ENCODE measurements at places on chromosomes 12 and 14.

DNA sequence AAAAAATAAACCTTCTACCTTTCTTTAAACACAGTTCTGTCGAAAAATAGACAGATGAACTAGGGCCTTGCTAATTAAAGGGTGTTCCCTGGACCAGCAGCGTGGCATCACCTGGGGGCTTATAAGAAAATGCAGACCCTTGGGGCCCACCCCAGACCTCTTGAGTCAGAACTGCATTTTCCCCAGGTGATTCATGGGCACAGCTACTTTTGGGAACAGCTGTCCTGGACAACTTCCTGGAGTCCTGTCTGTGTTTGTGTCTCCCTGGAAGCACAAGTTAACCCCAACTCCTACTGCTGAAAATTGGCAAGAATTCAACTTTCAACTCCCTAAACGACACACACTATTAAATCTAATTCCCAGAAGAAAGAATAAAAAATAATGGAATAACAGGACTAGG lies 17.8 kb downstream of the FBLN5 start:
- DNase-seq, result no peak

GRCh38 chr12:49761677-49762467 lies 20.5 kb downstream of the TMBIM6 start:
- no peak for DNase-seq

DNA sequence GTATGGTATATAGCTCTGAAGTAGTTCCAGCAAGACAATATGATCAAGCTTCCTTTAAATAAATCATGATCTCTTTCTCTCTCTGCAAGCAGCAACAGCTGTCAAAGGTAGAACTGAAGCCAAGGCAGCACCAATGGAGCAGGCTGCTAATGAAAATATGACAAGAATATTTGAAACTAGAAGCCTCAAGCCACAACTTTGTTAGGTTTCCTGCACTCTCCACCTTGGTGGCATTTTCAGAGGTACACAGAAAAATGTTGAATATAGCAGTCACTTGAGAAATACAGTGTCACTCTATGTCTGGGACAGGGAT lies 43.8 kb upstream of the PSMA6 start:
- no peak for DNase-seq

GRCh38 chr12:1932264-1932777 lies 13.9 kb upstream of the CACNA2D4 start:
- peak; percentile 32 for DNase-seq

- no peak for DNase-seq
Measured at GRCh38 chr14:75650253-75651058, 10.2 kb downstream of the ERG28 start.

- no peak for DNase-seq
Measured at GRCh38 chr12:110656071-110656655, 32.8 kb downstream of the HVCN1 start.

- no peak for DNase-seq
Measured at GRCh38 chr12:95942101-95942523, 302 bp downstream of the CCDC38 start.

DNA sequence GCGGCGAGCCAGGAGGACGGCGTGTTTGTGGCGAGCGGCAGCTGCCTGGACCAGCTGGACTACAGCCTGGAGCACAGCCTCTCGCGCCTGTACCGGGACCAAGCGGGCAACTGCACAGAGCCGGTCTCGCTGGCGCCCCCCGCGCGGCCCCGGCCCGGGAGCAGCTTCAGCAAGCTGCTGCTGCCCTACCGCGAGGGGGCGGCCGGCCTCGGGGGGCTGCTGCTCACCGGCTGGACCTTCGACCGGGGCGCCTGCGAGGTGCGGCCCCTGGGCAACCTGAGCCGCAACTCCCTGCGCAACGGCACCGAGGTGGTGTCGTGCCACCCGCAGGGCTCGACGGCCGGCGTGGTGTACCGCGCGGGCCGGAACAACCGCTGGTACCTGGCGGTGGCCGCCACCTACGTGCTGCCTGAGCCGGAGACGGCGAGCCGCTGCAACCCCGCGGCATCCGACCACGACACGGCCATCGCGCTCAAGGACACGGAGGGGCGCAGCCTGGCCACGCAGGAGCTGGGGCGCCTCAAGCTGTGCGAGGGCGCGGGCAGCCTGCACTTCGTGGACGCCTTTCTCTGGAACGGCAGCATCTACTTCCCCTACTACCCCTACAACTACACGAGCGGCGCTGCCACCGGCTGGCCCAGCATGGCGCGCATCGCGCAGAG lies 873 bp downstream of the PLXNC1 start:
- peak; percentile 65 for DNase-seq

- DNase-seq, result no peak
Measured at GRCh38 chr14:104132981-104133380, 5.4 kb upstream of the KIF26A start.

DNA sequence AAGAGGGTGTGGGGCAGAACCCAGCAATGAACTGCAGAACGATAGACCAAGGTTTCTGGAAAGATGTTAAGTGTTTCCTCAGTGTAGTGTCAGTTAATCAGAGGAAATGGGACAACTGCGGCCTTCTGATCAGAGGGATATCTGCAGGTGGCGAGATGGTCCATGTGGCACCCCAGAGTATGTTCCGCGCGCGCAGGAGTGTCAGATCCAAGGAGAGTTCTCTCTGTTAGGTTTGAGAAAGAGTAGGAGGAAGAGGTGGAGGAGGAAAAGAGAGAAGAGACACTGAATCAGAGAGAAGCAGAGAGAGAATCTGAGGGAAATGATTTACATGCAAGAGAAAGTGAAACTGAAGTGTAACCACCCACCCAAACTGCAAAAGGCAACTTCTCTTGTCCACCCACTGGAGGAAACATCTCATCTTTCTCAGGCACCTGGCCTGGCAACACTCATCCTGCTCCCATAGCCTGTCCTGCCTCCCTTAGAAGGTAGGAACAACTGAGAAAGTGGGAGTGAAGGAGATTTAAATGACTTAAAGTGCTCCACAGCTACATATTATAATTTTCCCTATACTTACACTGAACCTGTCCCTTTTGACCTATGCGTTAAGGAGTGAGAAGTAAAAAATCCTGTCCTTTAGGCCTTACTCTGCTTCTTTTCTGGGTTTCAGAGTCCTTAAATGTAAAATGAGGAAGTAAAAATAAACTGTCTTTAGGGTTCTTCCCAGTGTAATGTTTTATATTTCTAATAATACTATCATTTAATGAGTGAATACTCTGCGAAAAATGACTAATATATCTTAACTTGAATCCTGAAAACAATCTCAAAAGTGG lies 6.8 kb upstream of the TESPA1 start:
- DNase-seq, result no peak

GRCh38 chr12:20187456-20187855 lies 180.9 kb upstream of the PDE3A start:
- DNase-seq, result no peak

DNA sequence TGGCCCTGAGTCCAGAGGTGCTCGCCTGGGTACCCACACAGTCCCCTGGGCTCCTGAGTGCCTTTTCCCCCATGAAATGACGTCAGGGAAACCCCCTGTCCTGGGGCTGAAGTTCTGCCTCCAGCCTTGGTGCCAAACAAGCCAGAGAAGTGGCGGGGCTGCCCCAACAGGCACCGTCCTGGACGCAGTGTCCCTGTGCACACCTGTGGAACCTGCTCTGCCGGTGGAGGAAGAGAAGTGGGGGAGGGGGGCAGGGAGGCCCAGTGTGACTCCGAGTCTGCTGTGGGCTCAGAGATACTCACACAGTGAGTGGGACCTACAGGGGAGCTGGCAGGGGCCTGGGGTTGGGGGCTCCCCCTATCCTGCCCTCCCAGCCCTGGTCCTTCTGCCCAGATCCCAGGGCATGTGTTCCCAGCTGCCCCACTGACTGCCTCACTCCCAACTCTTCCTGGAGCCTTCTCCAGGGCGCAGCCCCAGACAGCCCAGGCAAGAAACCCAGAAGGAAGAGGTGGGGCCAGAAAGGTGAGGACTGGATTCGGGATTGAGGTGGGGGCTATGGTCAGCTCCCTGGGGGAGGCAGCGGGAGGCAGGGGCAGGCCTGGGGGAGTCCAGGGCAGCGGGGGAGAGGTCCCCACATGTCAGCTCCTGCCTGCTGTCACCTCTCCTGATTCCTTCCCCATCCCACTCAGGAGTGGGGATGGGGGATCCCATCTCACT lies 24.7 kb downstream of the CCDC85C start:
- no peak for DNase-seq

DNA sequence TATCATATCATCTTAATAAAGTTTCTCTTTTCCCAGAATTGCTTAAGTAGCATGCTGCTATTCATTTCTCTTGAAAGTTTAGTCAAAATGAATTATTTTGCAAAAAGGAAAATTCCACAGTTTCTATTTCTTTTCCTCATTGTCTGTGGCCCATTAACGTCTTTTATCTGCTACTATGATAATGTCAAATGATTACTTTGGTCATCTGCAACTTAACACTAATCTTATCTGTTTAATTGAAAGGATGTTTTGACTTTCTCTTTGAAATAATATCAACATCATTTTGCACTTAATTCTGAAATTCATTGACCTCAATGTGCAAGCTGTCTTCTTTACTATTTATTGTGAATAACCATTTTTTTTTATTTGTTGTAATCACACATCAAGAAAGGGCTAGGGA lies 146.5 kb upstream of the SLCO1C1 start:
- DNase-seq, result no peak

GRCh38 chr12:101372431-101372830 lies 35.1 kb downstream of the ARL1 start:
- DNase-seq, result no peak

DNA sequence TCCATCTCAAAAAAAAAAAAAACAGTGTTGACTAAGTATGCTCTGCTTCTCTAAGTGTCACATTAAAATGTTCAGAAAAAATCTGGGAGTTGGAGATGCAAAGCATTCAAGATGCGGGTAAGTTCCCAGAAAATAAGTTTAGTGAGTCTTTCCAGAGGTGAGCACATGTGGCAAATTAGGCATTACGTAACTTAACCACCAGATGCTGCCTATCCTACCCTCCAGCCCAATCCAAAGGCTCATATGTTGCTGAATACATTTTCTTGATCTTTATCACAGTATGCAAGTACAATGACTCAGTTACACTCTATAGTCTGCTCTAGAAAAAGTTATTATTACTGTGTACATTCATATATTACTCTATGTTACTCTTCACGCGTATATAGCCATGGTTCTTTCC lies 3.6 kb downstream of the SLC2A14 start:
- DNase-seq, result no peak

- DNase-seq, result no peak
Measured at GRCh38 chr12:70487440-70487839, 121.3 kb downstream of the KCNMB4 start.

GRCh38 chr12:27521981-27522380 lies 2.0 kb upstream of the PPFIBP1 start:
- no peak for DNase-seq

- DNase-seq, result no peak
Measured at GRCh38 chr14:104235686-104236085, 97.3 kb downstream of the KIF26A start.

- DNase-seq, result peak; percentile 6
Measured at GRCh38 chr12:93502802-93503623, 35.7 kb downstream of the MRPL42 start.

GRCh38 chr12:19048943-19049342 lies 80.6 kb upstream of the PLEKHA5 start:
- no peak for DNase-seq

GRCh38 chr14:105474483-105475268 lies at the start of gene CRIP2:
Gene CRIP2 (plus strand): TSS chr14:105474821. CDS start chr14:105474863, 42 bp downstream.
- peak; percentile 94 for DNase-seq

DNA sequence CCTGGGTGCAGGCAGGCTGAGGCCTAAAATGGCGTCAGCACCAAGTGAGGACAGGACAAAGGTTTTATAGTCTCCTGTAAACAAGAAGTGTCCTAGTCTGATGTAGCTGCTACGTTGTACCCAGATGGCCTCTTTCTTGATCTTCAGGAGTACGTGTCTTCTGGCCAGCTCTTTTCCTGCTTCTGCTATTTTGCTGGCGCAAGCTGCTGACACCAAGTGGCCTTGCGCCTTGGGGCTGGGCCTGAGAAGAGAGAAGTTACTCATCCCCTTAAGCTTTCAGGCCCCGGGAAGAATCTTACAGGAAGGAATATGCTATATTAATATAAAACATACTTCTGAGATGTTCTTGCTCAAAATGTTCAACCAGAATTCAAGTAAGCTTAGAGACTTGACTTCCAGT lies 605.2 kb downstream of the GALC start:
- DNase-seq, result no peak

DNA sequence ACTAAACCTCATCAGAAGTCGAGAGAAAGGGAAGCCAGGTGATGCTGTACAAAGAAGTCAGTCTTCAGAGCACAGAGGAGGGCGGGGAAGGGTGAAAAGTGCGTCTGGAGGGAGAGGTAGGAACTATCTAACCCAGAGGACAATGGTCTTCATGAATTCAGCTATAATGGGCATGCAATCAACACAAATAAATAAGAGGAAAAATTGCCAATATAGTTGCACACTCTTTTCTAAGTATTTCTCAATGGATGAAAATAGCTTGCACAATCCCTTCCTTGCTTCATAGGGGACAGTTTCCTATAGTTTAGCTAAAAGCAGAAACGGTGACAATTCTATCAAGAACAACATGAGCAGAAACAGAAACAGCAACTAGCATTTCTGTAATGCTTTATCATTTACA lies 931.2 kb downstream of the AACS start:
- DNase-seq, result no peak

DNA sequence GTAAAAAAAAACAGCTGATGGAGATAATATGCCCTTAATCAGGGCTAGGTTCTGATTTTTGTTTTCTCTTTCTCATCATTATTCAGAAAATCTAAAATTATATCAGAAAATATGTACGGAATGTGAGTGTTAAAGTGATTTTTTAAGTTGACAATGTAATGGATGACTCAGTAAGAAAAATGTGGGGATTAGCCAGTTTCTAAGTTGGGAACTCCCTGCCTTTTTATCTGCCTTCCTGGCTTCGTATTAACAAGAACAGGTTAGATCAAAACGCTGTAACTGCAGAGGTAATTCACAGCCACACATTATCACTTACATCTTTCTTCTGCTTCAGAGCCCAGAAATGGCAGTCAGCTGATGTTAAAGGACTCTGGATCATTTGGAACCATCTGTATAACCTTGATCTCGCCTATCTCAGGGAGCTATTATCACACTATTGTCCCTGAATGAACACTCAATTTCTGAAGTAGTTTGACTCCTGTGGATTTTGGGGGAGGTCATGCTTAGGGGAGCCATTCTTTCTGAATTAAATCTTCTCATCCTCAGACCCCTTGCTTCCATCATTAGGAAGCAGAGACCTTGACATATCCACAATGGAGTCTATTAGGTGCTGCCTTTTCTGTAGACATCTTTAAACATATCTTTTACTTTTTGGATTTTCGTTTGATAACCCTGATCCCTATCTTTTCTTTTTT lies 135.7 kb upstream of the SLC16A7 start:
- DNase-seq, result peak; percentile 6

- DNase-seq, result no peak
Measured at GRCh38 chr12:100484183-100484886, 10.7 kb downstream of the NR1H4 start.

- DNase-seq, result no peak
Measured at GRCh38 chr14:102914474-102915291, 7.8 kb upstream of the AMN start.
